ENCODE measurements at places on chromosomes 2 and 18. TPM values are rescaled to one million over a fixed set of nuclear protein-coding genes. Genes with fewer than 3 reads are reported as not detected.

DNA sequence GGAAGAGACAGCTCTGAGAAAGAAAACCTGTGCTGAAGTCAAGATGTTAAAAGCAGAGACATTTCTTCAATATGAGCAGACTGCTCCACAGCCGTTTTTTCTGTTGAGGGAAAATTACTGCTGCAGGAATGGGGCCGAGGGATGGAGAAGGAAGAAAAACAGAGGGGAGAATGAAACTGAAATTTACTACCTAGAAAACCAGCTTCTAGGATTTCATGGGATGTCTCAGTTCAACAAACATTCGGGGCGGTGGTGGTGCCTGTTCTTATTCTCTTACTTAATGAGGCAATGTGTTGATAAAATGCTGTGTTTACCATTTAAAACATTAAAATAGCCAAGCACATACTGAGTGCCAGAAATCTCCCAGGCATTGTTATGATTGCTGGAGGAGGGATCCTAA, 557.1 kb upstream of the MEX3C start:
- no peak overlapping the region for H3K27ac ChIP-seq
- no peak for DNase-seq
- no peaks in the 10 kb centered on the region for H3K27me3 ChIP-seq
- H3K4me3 ChIP-seq = no peak overlapping the region
- no peaks in the 10 kb centered on the region for H3K36me3 ChIP-seq

DNA sequence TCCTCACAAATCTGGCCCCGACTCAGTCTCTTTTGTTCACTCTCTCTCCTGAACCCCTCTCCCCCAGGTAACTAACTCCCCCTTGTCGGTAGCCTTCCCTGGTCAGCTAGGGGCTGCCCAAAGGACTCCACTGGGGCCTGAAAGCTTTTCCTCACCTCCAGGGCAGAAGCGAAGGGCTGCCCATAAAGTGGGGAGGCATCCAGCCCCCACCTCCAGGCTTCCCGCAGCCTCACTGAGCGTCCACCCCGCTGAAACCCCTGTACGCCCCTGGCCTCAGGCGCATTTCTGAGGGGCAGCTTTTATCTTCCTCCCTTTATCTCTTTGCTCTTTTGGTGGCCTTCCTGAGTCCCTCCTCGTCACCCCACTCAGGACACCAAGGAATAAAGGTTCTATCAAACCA, 249.3 kb downstream of the CYP26B1 start:
- no peak overlapping the region for H3K4me3 ChIP-seq
- H3K27ac ChIP-seq = no peak overlapping the region
- H3K27me3 ChIP-seq = no peaks in the 10 kb centered on the region
- no peaks in the 10 kb centered on the region for H3K36me3 ChIP-seq
- H3K4me1 ChIP-seq = no peaks in the 10 kb centered on the region

The SLC4A1AP gene
- 26.3 TPM for total RNA-seq

The SERPINB3 gene
- not detected for total RNA-seq

The POTEI gene
- not detected for total RNA-seq

- H3K27me3 ChIP-seq = no peaks in the 10 kb centered on the region
- no peak overlapping the region for H3K27ac ChIP-seq
- DNase-seq = no peak
- peaks cover 15% of the 10 kb centered on the region for H3K4me1 ChIP-seq
Observed at GRCh38 chr2:169887120-169887519, 59.9 kb downstream of the UBR3 start.

DNA sequence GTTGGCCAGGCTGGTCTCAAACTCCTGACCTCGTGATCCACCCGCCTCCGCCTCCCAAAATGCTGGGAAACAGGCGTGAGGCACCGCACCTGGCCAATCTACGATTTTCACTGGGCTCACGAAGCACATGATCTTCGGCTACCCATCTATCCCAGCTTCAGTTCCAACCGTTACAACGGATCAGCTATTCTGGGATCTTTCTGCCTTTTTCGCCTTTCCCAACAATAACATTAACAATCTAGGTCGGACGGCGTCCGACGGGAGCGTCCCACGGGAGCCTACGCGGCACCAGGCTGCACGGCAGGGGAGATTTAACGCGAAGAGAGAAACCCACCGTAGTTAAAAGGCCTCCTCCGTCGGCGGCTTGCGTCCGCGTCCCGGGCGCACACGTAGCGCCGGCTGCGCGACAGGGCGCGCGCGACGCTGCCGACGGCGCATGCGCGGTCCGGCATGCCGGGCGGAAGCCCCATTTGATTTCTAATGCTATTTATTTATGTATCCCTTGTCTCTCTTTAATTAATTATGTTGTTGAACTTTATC, at the start of gene MSL3B:
Gene MSL3B (minus strand): TSS at position 394 of the 540 bp plus-strand sequence.
- no peaks in the 10 kb centered on the region for H3K27me3 ChIP-seq
- no peaks in the 10 kb centered on the region for H3K4me1 ChIP-seq
- DNase-seq = peak; percentile 19
- no peaks in the 10 kb centered on the region for H3K36me3 ChIP-seq
- no peak within 1 kb of the TSS for H3K27ac ChIP-seq

The LIPG gene
- 2.7 TPM for total RNA-seq

- no peaks in the 10 kb centered on the region for H3K27me3 ChIP-seq
- no peak overlapping the region for H3K27ac ChIP-seq
- H3K36me3 ChIP-seq = no peaks in the 10 kb centered on the region
Observed at GRCh38 chr18:80170395-80171053, 61.5 kb downstream of the ADNP2 start.

DNA sequence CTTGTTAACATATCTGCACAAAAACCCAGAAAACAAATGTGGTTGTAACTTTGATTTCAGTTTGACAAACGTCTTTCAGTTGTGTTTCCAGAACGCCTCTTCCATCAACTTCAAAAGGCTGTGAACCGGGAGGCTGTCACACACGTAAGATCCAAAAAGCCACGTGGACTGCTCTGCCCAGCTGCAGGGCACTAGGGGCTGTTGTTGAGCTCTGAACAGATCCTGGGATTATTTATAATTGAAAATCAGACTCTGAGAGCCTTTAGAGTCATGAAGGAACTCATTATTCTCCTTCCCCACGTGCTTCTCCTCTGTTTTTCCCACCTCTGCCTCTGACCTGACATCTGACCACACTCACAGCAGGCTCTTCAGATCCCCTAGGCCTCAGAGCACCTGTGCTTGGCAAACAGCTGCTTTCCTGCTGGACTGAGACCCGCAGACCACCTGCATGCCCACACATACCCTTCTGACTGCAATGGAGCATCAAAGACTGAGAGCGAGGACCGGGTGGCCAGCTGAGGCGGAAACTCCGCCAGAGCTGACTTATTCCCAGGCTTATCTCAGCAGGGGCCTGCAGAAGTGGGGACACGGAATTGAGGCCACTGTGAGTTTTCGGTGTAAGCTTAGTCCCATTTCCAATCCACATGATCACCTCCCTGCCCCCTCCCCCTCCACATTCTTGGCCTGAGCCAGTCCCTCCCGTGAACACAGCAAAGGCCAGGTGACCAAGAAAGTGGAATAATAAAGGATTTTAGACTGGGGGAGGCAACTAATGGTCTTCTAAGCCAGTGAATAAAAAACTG, 114.8 kb downstream of the ATL2 start:
- peaks cover 16% of the 10 kb centered on the region for H3K4me1 ChIP-seq
- H3K27me3 ChIP-seq = no peaks in the 10 kb centered on the region
- H3K27ac ChIP-seq = no peak overlapping the region
- no peaks in the 10 kb centered on the region for H3K36me3 ChIP-seq

The CYP1B1 gene
- 54.4 TPM for total RNA-seq

DNA sequence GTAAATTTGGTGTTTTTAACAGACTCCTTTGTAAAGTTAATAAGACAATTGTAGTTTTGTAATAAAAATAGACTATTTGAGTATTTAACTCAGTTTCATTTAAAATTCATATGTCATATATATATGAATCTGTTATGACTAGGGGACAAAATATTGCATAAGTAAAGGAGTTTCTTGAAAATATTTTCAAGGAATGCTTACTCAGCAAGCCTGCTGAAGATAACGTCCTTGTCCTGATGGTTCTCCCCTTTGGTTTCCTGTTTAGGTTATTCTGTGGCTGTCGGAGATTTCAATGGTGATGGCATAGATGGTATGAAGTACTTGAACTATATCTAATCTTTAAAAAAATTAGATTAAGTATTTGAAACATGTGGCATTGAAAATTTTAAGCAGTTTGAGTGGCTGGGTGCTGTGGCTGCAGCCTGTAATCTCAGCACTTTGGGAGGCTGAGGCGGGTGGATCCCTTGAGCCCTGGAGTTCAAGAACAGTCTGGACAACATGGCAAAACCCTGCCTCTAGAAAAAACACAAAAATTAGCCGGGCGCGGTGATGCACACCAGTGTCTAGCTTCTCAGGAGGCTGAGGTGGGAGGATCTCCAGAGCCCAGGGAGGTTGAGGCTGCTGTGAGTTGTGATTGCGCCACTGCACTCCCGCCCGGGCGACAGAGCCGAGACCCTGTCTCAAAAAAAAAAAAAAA, 47.1 kb downstream of the ITGAV start:
- peaks cover 11% of the 10 kb centered on the region for H3K36me3 ChIP-seq
- H3K4me3 ChIP-seq = no peak overlapping the region
- H3K27me3 ChIP-seq = no peaks in the 10 kb centered on the region
- DNase-seq = no peak

DNA sequence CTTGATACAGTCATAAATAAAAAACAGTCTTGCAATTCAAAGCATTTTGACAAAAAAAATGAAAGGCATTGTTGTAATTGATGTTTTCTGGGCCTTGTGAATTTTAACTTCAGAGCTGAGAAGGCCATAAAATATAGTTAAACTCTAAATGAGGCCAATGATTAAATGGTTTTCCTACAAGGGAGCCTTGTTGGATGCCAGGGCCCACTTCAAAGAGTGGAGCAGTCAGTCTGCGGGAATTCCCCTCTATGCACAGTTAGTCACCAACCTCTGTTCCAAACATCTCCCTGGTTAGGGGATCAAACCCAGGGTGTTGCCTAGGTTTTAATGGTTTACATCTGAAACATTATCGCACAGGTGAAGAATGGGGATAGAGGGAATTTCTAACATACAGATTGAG, 143.4 kb downstream of the NCKAP5 start:
- no peak overlapping the region for H3K4me3 ChIP-seq
- H3K36me3 ChIP-seq = no peaks in the 10 kb centered on the region
- H3K27ac ChIP-seq = no peak overlapping the region
- no peak for DNase-seq
- no peaks in the 10 kb centered on the region for H3K4me1 ChIP-seq

- H3K36me3 ChIP-seq = no peaks in the 10 kb centered on the region
- no peak overlapping the region for H3K4me3 ChIP-seq
- DNase-seq = peak; percentile 33
- no peak overlapping the region for H3K27ac ChIP-seq
Observed at GRCh38 chr2:219769090-219769910, 141.9 kb downstream of the SLC4A3 start.

The GMPPA gene
- 60.6 TPM for total RNA-seq

- no peak for DNase-seq
- no peaks in the 10 kb centered on the region for H3K36me3 ChIP-seq
- no peak overlapping the region for H3K27ac ChIP-seq
- H3K4me1 ChIP-seq = no peaks in the 10 kb centered on the region
Observed at GRCh38 chr2:63673865-63674533, 85.2 kb downstream of the MDH1 start.

The ECEL1 gene
- total RNA-seq = 7.8 TPM

GRCh38 chr18:3816610-3817363, 366.8 kb downstream of the TGIF1 start:
- no peak overlapping the region for H3K4me3 ChIP-seq
- no peak for DNase-seq
- H3K36me3 ChIP-seq = no peaks in the 10 kb centered on the region
- H3K27me3 ChIP-seq = no peaks in the 10 kb centered on the region
- peaks cover 27% of the 10 kb centered on the region for H3K4me1 ChIP-seq

The SLC8A1 gene
- 31.2 TPM for total RNA-seq
